ENCODE measurements at places on chromosomes 1 and 21.
A peak's percentile ranks its signal among the peaks of the same experiment; 100 is the strongest.

DNA sequence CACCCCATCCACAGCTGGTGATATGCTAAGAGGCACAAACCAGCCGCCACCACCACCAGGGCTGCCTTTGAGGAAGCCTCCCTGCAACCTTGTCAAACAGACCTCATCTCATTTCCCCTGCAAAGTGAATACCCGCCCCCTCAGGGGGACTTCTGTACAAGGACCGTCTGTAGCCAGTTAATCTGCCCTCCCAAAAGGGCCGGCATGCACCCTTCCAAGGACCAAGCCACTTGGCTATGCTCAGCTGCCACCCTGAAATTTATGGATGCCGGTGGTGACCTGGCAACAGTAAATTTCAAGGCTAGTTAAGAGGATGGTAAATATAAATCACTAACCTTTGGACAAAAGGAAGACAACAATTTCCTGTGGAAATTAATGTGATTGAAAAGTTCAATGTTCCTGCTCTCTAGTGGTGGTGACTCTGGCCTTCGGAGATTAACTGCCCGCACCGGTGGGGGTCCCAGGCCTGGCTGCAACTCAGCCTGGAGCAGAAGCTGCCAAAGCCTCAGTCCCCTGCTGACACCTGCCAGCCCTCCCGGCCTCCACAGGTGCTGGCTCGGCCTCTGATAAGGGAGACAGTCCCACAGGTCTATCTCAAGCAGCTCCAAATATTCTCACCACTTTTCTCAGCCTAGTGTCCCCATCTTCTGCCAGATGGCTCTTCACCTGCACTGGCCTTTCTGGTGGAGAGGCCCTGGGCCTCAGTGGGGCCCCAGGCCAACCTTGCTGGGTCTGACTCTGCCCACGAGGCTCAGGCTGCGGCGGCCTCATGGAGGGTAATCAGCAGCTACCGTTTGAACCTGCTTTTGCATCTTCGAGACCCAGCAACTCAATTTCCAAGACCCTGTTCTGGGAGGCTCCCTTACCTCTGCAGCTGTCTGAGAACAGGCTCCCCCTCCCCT is 12.2 kb downstream of the TMEM53 start:
- DNase-seq = no peak

DNA sequence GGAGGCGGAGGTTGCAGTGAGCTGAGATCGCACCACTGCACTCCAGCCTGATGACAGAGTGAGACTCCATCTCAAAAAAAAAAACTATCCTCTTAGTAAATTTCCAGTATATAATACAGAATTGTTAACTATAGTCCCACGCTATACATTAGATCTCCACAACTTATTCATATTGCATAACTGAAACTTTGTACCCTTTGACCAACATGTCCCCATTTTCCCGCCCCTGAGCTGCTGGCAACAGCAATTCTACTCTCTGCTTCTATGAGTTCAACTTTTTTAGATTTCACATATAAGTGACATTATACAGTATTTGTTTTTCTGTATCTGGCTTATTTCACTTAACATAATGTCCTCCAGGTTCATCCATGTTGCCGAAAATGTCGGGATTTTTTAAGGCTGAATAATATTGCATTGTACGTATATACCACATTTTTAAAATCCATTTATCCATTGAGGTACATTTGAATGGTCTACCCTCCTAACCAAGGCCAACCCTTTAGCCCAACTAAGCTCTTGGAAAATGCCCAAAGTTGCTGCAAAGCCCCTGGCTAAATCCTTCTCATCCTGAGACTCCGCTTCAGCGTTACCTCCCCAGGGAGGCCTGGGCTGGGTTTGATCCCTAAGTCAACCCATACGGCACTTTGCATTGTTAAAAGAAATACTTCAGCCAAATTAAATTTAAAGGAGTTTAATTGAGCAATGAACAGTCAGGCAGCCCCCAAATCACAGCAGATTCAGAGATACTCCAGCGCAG is 34.2 kb downstream of the NEK2 start:
- no peak for DNase-seq

GRCh38 chr1:230385158-230385450 is 41.0 kb downstream of the PGBD5 start:
- DNase-seq = no peak

- DNase-seq = no peak
These were observed 3.0 kb downstream of the PAXBP1 start for GRCh38 chr21:32768530-32768929.

- DNase-seq = no peak
These were observed 1.5 kb downstream of the CPTP start for GRCh38 chr1:1326075-1326605.

DNA sequence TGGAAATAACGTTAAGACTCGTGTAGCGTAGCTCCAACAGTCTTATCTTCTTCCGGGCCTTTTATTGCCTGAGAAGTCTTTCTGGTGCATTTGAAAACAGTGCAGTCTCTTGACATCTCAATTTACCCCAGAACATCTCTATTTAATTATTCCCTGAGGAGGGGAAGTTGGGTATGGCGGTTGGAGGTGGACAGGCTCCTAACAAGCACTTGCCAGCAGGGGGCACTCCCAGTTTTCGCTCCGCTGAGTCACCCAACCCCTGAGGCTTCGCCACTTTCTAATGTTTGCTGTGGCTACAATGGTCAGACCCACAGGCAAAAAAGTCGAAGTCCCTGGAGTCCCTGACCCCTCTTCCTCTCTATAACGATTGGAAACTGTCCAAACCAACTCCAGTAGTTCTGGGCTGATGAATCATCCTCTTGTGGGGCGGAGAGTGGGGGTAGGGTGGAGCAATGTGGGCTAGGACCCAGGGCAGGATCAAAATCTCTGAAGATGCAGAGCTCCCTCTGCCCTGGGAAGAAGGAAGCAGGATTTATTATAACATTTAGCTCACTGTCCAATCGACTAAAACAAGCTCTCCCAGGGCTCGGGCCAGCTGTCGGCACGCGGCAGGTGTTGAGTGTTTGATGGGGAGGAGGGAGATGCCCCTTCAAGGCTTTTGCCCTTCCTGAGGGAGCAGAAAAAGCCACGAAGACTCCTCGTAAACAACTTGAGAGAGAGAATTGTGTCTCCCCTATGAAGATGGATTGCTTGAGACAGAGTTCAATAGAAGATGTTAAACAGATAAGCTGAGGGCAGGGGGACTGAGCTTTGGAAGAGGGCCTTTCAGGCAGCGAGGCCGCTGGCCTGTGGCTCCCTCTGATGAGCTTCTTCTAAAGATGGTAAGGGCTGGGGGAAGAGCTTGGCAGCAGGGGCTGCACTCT is 85.7 kb downstream of the BRINP2 start:
- DNase-seq = no peak

DNA sequence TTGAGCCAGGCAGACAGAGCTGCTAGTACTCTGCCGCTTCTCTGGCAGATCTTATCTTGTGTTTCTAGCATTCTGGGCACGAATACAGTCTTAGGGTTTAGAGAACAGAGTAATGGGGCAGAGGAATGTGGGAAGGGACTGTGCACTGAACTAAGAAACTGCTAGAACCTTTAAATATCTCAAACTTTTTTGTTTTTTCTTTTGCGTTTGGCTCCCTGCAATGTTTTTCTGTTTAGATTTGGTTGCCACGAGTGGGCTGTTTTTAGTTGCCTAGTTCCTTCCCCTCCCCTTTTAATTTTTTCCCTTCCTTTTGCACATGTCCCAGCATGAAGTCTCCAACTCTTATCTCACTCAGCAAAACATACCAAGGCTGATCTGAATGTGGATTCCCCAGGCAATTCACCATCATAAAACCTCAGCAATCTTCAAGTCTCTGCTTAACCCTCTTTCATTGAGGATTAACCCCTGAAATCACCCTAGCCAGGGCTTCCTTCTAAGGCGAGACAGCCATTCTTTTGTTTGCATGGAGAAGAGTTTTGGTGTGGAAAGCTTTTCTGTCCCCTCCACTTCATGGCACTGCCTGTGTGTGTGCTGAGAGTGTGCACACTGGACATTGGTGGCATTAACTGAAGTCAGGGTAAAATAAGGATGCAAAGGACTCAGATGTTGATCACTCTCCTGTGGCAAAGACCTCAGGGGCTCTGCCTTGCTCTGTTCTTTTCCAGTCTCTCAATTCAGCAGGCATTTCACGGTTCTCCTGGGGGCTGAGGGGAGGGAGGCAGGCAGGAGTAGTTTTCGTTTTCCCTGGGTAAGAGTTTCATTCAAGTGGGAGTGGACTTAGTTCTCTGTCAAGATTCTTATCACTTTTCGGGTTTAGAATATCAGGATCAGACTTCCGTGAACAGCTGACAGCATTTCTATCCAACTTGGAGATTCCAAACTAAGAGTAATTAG is 2.8 kb upstream of the ATF3 start:
- no peak for DNase-seq

GRCh38 chr1:37288900-37289299 is 185.5 kb upstream of the ZC3H12A start:
- no peak for DNase-seq

DNA sequence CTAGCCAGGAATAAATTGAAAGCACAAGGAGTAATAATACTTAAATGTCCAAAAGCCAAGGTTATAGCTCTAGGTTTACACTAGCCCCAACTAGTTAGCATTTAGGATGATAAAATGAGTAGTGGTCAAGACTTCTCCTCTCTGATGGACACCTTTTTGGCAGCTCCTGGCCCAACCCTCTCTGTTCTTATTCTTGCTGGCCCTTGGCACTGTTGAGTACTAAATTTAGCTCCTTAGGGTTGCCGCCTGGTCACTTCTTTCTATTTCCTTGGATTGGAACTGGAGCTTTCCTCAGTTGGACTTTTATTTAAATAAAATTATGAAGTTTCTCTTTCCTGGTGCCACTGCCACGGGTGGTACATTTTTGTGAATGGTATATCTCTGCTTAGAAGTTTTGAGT is 28.3 kb downstream of the ARID1A start:
- DNase-seq = no peak

GRCh38 chr1:191729742-191730141 is 428.5 kb upstream of the RGS18 start:
- DNase-seq = no peak

DNA sequence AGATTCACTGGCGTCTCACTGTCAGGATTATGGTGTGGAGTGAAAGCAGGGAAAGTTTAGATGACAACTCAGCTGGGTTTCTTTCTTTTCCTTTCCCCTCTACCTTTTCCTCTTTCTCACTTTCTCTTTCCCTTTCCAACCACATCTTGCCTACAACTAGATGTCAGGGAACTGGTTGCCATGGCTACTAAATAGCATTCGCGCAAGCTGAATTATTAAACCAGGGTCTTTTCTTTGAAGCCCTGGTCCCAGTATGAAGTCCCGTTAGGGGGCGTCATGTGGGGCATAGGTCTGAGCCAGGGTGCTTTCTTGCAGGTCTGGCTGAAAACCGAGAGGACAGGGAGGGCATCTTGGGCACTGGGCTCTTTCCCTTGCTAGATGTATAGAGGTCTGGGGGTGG is 168.4 kb upstream of the CACNA1E start:
- no peak for DNase-seq

- peak; percentile 17 for DNase-seq
These were observed 45.8 kb downstream of the TMCC2 start for GRCh38 chr1:205273551-205273982.

GRCh38 chr1:91885213-91885715 is 687 bp downstream of the TGFBR3 start:
- DNase-seq = no peak

DNA sequence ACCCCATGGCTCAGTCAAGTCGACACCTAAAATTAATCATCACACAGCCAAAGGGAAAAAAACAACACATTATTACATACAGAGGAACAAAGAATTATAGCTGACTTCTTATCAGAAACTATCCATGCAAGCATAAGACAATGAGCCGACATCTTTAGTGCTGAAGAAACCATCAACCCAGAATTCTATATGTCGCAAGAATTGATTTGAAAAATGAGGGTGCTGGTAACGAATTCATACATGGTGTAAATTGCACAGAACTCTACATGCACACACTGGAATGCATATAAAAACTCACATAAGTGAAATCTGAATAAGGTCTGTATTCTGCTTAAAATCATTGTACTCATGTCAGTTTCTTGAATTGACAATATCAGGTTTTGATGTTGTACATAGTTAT is 25.0 kb upstream of the EIF4G3 start:
- no peak for DNase-seq

GRCh38 chr1:56897150-56898004 is 42.8 kb downstream of the C8A start:
- no peak for DNase-seq

- no peak for DNase-seq
These were observed 7.2 kb downstream of the FAM131C start for GRCh38 chr1:16066245-16066644.

DNA sequence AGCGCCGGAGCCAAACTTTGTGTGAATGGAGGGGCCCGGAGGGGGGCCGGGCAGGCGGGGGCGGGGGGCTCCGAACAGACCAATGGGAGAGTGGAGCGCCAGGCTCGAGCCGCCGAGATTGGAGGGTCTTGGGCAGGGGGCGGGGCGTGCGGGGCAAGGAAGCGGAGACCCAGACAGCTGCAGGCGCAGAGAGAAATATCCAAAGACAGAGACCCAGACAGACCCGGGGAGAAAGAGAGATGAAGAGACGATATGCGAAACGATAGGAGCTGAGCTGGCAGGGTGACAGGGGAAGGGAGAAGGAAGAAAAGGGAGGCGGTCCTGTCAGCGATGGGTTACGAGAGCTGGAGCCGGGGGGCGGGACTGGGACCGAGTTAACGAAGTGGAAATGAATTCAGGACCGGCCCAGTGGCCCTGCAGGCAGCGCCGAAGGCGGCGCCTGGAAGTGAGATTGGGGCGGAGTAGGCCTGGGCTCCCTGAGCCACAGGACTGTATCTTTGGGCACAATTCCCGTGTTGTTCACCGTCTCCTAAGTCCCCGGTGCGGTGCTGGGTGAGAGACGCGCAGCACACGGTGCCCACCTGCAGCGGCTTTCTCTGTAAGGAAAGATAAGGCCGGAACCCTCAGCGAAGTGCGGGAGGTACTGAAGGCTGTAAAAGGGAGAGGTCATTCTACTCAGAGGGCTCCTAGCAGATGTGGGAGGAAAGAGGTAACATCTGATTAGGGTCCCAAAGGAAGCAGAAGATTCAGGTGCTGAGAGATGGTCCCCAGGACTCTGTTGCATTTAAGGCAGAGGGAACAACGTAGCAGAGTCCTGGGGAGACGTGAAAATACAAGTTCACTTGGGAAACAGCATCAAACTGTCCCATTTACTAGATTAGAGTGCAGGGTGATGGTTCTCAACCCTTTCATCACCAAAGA is 543 bp upstream of the KCNJ10 start:
- DNase-seq = no peak

DNA sequence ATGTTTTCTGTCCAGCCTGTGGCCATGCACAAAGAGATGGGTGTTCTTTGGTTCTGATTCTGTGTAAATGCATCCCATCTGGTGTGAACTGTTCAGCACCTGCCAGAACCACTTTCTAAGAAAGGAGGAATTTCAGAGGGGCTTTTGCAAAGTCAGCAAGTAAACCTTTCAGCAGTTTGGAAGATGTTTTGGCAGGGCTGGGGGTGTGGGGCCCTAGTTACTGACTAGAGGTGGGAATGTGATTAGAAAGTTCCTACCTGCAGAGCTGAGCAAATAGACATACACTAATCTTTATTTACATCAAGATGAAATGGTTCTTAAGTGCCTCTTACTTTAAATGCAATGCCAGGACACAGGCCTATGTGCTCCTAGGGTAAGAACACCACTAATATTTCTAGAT is 378.1 kb upstream of the USP24 start:
- no peak for DNase-seq

DNA sequence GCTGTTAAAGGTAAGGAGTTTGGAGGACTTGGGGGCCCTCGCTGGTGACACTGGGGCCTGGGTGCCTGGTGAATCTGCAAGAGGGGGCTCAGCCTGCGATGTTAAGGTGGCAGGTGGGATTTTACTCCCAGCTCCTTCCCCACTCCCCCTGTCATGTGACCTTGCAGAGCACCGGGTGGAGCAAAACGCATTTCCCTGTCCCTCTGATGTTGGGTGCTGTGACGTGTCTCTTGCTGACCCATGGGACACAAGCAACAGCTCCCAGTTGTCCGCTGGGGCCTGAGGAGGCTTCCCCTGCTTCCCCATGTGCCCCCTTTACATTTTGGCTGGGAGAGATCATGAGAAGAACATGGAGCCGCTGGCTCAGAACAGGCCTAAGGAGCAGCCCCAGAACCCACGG is 319.0 kb downstream of the MATN1 start:
- no peak for DNase-seq
